T-helper 17 cell (primary cell): ENCODE measurements at places on chromosomes 4 and X. TPM values are rescaled to one million over a fixed set of nuclear protein-coding genes. Genes with fewer than 3 reads are reported as not detected.

GRCh38 chrX:7711167-7711566, 131.8 kb upstream of the VCX start:
- no peak for DNase-seq
- H3K4me1 ChIP-seq = no peaks in the 10 kb centered on the region
- H3K36me3 ChIP-seq = no peaks in the 10 kb centered on the region
- H3K4me3 ChIP-seq = no peak overlapping the region
- H3K27ac ChIP-seq = no peak overlapping the region

DNA sequence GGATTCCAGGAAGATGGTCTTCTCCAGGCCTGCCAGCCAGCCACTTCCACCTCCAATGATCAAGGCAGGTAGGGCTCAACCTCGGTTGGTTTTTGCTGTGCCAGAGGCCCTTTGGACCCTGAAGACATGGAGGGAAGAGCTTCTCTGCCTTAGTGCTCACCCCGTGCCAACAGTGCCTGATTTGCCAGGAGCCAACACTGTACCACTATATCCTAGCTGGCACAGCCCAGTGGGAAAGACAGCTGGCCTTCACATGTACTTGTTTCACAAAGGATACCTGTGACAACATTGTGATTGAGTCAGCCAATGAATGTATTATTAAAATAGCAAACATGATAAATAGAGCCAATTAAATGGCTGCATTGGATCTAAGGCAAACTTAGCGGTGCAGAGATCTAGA, 51.9 kb upstream of the PRPS1 start:
- no peak overlapping the region for H3K27ac ChIP-seq
- no peaks in the 10 kb centered on the region for H3K27me3 ChIP-seq
- H3K36me3 ChIP-seq = no peaks in the 10 kb centered on the region
- no peak overlapping the region for H3K4me3 ChIP-seq

GRCh38 chrX:78659955-78660354, 827 bp upstream of the RTL3 start:
- H3K36me3 ChIP-seq = no peaks in the 10 kb centered on the region
- H3K27me3 ChIP-seq = no peaks in the 10 kb centered on the region
- peaks cover 2% of the 10 kb centered on the region for H3K4me1 ChIP-seq
- no peak overlapping the region for H3K4me3 ChIP-seq
- no peak overlapping the region for H3K27ac ChIP-seq
- DNase-seq = no peak

GRCh38 chr4:1237981-1238675, 10.8 kb downstream of the CTBP1 start:
- H3K27ac ChIP-seq = peak overlapping the region; percentile 45
- no peak overlapping the region for H3K4me3 ChIP-seq
- H3K36me3 ChIP-seq = no peaks in the 10 kb centered on the region
- no peak for DNase-seq

GRCh38 chr4:14400307-14400706, 602.0 kb upstream of the CPEB2 start:
- H3K4me1 ChIP-seq = no peaks in the 10 kb centered on the region
- H3K36me3 ChIP-seq = no peaks in the 10 kb centered on the region
- H3K4me3 ChIP-seq = no peak overlapping the region
- DNase-seq = no peak
- no peaks in the 10 kb centered on the region for H3K27me3 ChIP-seq
- no peak overlapping the region for H3K27ac ChIP-seq

DNA sequence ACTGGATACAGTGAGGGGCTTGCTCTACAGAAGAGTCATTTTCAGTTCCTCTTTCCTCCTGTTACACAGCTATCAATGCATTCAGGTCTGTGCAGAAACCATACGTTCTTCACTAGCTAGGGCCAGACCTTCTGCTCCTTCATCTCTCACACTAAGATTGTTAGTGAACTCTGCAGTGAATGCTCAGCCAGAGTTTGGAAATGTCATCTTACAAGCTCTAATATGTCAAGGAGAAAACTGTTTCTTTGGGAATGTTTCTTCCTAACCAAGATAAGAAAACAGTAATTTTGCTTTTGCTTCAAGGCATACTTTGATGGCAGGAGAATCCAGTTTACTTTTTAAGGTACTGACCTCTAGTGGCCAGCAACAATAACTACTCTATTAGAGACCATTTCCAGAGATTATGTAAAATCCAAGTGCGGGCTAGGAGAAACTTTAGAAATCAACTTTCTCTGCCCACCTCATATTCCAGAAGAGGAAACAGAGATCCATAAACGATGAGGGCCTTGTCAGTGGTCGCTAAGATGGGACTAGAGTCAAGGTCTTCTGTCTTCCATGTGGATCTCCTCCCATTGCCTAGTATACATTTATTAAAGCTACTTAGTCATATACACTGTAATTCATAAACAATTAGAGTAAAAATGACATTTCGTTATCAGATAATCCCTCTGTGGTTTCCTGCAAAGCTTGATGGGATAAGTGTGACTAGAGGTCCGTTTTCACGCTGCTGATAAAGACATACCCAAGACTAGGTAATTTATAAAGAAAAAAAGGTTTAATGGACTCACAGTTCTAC, 12.1 kb upstream of the CC2D2A start:
- DNase-seq = no peak
- no peaks in the 10 kb centered on the region for H3K36me3 ChIP-seq
- H3K4me3 ChIP-seq = peak overlapping the region; percentile 33

- H3K27me3 ChIP-seq = no peaks in the 10 kb centered on the region
- DNase-seq = no peak
- H3K4me1 ChIP-seq = no peaks in the 10 kb centered on the region
- no peaks in the 10 kb centered on the region for H3K36me3 ChIP-seq
- no peak overlapping the region for H3K27ac ChIP-seq
These were observed 23.6 kb upstream of the HGFAC start for GRCh38 chr4:3418029-3418762.

DNA sequence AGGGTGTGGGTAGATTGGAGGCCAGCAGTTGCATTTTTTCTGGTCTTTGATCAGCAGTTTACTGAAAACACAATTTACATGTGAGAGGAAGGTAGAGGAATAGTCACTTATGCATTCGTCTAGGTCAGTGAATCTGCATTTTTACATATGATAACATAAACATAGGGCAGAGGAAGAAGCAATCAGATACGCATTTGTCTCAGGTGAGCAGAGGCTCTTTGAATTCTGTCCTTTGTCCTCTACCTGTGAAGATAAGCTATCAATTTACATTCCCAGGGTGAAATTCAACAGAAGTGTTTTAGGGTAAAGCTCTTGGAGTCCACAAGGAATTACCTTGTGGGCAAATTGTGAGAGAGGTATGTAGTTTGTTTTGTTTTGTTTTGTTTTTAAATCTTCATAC, 306.5 kb downstream of the MAGEB5 start:
- H3K4me1 ChIP-seq = no peaks in the 10 kb centered on the region
- no peak for DNase-seq
- H3K4me3 ChIP-seq = no peak overlapping the region
- no peak overlapping the region for H3K27ac ChIP-seq
- no peaks in the 10 kb centered on the region for H3K36me3 ChIP-seq
- no peaks in the 10 kb centered on the region for H3K27me3 ChIP-seq

DNA sequence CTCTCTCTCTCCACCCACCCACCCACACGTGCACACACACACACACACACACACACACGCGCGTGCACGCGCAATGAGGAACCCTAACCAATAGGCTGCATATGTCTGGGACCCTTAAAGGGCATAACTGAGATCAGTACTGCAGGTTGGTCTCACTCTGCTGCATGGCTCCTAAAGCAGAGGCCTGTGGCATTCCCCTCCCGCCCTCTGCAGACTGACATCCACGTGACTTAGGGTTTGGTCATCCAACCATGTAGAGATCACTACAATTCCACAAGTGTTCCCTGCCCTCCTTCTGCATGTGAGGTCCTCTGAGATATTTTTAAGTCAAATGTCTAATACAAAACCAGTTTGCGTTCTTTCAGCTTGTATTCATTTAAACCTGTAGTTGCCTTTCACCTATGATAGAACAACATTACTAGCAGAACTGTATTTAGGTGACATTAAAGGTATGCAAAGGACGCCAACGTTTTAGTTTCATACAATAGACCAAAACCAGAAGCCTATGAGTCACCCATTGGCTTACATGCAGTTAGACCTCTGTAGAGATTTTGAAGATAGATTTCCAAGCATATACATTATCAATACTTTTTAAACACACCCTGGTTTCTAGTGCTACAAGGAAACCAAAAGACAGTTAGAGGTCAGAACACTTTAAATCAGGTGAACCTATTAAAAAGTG, 10.1 kb downstream of the XAGE5 start:
- H3K4me3 ChIP-seq = no peak overlapping the region
- H3K27me3 ChIP-seq = no peaks in the 10 kb centered on the region
- H3K36me3 ChIP-seq = no peaks in the 10 kb centered on the region
- no peak overlapping the region for H3K27ac ChIP-seq
- no peaks in the 10 kb centered on the region for H3K4me1 ChIP-seq

DNA sequence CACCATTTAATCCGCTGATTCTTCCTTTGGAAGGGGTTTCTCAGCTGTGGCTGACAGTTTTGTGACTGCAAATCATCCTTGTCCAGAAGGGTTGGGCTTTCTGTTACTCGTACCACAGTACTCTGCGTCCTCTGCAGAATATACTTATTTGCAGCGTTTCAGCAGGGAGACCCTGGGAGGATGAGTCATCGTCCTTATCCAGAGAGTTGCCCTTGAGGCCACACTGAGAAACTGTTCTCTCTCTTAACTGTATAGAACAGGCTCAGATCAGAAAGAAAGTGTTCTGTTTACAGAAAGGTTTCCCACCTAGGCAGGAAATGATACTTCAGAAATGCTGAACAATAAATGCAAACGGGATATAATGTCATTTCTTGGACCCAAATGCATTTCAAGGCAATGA, 47.8 kb upstream of the DDX53 start:
- DNase-seq = no peak
- H3K27me3 ChIP-seq = no peaks in the 10 kb centered on the region
- H3K36me3 ChIP-seq = no peaks in the 10 kb centered on the region
- H3K4me3 ChIP-seq = no peak overlapping the region
- H3K27ac ChIP-seq = no peak overlapping the region

DNA sequence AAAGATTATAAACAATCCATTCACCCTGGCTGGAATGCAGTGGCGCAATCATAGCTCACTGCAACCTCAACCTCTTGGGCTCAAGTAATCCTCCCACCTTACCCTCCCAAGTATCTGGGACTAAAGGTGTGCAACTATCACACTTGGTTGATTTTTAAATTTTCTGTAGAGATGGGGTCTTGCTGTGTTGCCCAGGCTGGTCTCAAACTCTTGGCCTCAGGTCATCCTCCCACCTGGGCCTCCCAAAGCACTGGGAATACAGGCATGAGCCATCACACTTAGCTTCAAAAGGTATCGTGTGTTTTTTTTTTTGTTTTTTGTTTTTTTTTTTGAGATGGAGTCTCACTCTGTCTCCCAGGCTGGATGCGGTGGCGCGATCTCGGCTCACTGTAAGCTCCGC, 71.5 kb downstream of the FRYL start:
- H3K4me1 ChIP-seq = peaks cover 17% of the 10 kb centered on the region
- no peak overlapping the region for H3K4me3 ChIP-seq
- peaks cover 2% of the 10 kb centered on the region for H3K36me3 ChIP-seq
- DNase-seq = no peak
- H3K27ac ChIP-seq = no peak overlapping the region
- H3K27me3 ChIP-seq = no peaks in the 10 kb centered on the region

DNA sequence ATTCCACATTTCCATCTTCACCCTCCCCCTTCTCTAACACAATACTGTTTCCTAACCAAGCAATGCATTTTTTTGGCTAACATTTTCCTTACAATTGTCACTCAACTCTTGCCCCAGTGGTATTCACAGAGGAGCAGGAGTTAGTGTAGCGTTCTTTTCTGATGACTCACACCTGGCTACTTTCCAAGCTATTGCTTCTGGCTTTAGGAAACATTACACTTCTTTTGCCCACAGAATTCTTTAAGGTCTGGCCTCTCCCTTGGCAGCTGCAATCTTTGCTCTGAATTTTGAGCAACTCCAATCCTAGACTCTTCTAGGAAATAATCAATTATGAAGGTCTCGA, 27.5 kb upstream of the PDGFC start:
- H3K36me3 ChIP-seq = no peaks in the 10 kb centered on the region
- no peak overlapping the region for H3K27ac ChIP-seq
- no peak for DNase-seq
- H3K4me1 ChIP-seq = no peaks in the 10 kb centered on the region
- H3K4me3 ChIP-seq = no peak overlapping the region
- no peaks in the 10 kb centered on the region for H3K27me3 ChIP-seq

DNA sequence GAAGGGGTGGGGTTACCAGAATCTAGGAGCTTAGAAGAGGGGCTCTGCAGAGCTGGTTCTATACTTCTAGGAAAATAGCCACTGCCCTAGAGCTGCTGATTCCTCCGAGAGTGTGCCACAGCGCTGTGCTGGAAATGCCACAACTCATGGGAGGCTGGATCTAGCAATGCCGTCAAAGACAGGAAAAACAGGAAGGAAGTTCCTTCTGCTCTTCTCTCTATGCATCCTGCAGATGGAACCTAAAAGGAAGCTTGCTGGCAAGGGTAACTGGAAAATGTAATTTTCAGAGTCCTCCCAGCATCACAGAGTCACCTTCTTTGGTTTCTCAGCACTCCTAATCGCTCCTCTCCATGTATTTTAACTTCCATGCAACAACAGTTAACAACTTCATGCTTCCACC, 121.2 kb upstream of the TLL1 start:
- no peak overlapping the region for H3K27ac ChIP-seq
- H3K36me3 ChIP-seq = no peaks in the 10 kb centered on the region
- no peak overlapping the region for H3K4me3 ChIP-seq
- DNase-seq = no peak
- H3K4me1 ChIP-seq = no peaks in the 10 kb centered on the region
- no peaks in the 10 kb centered on the region for H3K27me3 ChIP-seq

DNA sequence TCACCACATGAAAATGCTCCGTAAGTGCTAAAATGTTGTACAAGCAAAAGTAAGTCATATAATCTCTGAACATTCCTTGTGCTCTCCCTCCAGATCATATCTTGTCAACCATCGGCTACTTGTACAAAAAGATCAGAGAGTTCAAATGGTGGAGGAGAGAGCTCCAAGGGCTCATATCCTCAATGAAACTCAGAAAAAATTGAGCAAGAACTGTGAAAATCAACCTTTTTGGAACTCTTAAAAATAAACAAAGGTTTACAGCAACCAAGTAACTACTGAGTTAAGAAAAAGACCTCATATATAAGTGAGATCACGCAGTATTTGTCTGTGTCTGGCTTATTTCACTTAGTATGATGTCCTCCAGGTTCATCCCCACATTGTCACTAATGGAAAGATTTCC, 63.2 kb downstream of the TEX13C start:
- H3K27ac ChIP-seq = no peak overlapping the region
- no peak overlapping the region for H3K4me3 ChIP-seq
- DNase-seq = no peak
- no peaks in the 10 kb centered on the region for H3K4me1 ChIP-seq
- H3K36me3 ChIP-seq = no peaks in the 10 kb centered on the region

- peaks cover 12% of the 10 kb centered on the region for H3K4me1 ChIP-seq
- no peak overlapping the region for H3K4me3 ChIP-seq
- H3K27me3 ChIP-seq = no peaks in the 10 kb centered on the region
- DNase-seq = no peak
These were observed 13.1 kb upstream of the AFF1 start for GRCh38 chr4:86921608-86922252.

GRCh38 chrX:124280294-124280902, 52.1 kb upstream of the TEX13D start:
- DNase-seq = no peak
- no peak overlapping the region for H3K27ac ChIP-seq
- H3K4me3 ChIP-seq = no peak overlapping the region
- H3K27me3 ChIP-seq = no peaks in the 10 kb centered on the region
- H3K36me3 ChIP-seq = no peaks in the 10 kb centered on the region

MMAA gene
- total RNA-seq = 10.4 TPM

SHROOM4 gene
- total RNA-seq = 1.6 TPM

CT45A3 gene
- total RNA-seq = not detected

HDAC6 gene
- 83.4 TPM for total RNA-seq

RAB9B gene
- total RNA-seq = 0.25 TPM

PPP3CA gene
- total RNA-seq = 28.4 TPM
